ENCODE measurements at places on chromosomes 11 and 22. TPM values are rescaled to one million over a fixed set of nuclear protein-coding genes. Genes with fewer than 3 reads are reported as not detected.

DNA sequence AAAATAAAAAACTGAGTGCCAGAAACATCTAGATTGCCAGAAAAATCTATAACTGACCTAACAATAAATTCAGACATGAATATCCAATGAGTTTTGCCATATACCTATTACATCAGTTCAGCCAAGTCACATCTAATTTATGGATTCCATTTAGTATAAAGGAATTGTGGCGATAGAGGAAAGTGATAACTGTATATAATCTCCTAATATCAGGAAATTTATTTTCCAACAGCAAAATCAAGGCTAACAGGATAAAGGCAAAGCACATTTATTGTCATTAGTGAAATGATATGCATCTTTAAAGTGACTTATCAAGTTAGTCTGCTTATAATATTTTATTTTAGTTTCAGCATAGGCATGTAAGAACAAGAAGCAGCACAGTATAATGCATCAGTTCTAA is 298.2 kb upstream of the PITPNB start:
- H3K4me1 ChIP-seq: peaks cover 2% of the 10 kb centered on the region
- DNase-seq: no peak
- no peak overlapping the region for H3K27ac ChIP-seq

DNA sequence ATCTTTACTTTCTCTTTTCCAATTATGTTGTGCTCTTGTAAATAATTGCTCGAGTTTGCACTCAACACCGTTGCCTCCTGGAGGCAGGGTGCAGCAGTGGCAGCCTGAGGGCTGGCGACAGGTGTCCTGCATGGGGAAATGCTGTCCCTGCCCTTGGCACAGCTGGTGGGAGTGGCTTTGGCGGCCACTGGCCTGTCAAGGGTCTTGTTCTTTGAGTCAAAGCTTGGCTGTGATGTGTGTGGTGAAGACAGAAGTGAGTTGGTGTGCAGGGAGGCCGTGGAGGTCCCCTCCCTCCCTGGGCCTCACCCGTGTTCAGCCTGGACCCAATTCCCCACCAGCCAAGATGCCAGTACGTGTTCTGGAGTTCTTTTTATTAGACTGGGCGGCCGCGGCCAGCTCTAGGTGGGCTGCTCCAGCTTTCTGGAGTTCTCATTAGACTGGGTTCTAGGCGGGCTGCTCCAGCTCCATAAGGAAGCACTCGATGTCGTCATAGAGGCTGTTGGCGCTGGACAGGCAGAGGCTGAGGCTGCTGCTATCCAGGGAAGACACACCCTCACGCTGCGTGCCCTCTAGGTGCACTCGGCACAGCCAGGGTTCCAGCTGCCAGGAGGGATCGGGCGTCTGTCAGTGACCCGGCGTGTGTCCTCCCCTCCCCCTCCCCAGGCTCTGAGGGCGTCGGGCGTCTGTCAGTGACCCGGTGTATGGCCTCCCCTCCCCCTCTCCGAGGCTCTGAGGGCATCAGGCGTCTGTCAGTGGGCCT is 3.4 kb downstream of the IRF7 start:
- peak overlapping the region; percentile 68 for H3K27ac ChIP-seq
- H3K36me3 ChIP-seq: peaks cover 36% of the 10 kb centered on the region
- H3K4me1 ChIP-seq: peaks cover 20% of the 10 kb centered on the region

APOL4 gene
- 0.17 TPM for total RNA-seq

ZNF215 gene
- 3.4 TPM for total RNA-seq

Data from activated CD4-positive, alpha-beta T cell treated with anti-CD3 and anti-CD28 coated beads, Interleukin-2, amount 10 ng/mL, durations not matched to agents 24 days and 14 days (primary cell).